Suprapubic skin (tissue), 4 donors: ENCODE measurements at places on chromosomes 7 and 10. TPM values are rescaled to one million over a fixed set of nuclear protein-coding genes. Genes with fewer than 3 reads are reported as not detected.
A peak's percentile ranks its signal among the peaks of the same experiment; 100 is the strongest.

The CALD1 gene
- 97.2 TPM for total RNA-seq

The INMT gene
- total RNA-seq = 5.8 TPM

The SUN3 gene
- not detected for total RNA-seq

The HMX3 gene
- total RNA-seq = not detected

The ACSM6 gene
- total RNA-seq = 5.5 TPM

DNA sequence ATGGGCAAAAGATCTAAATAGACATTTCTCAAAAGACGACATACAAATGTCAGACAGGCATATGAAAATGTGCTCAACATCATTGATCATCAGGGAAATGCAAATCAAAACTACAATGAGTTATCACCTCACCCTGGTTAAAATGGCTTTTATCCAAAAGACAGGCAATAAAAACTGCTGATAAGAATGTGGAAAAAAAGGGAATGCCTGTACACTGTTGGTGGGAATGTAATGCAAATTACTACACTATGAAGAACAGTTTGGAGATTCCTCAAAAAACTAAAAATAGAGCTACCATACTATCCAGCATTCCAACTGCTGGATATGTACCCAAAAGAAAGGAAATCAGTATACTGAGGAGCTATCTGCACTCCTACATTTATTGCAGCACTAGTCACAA, 18.0 kb downstream of the GSDME start:
- H3K27me3 ChIP-seq = no peaks in the 10 kb centered on the region
- DNase-seq = no peak
- H3K36me3 ChIP-seq = no peaks in the 10 kb centered on the region
- H3K27ac ChIP-seq = no peak overlapping the region

DNA sequence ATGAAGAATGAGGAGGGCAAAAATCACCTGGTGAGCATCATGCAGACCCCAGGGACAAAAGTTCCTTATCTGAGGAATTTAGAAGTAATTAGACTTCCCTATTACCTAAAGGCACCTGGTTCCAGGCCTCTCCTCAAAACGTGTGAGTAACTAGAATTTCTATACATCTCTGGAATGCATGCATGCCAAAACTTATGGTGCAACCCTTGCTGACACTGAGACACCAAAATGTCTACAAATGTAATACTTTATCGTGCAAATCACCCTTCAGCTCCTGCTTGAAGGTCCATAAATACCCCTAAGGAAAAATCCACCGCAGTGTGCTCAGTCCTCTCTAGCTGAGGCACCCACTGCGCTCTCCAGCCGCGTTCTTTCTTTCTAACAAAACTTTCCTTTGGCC, 84.2 kb downstream of the PAXIP1 start:
- H3K27me3 ChIP-seq = peaks cover 24% of the 10 kb centered on the region
- peaks cover 12% of the 10 kb centered on the region for H3K4me1 ChIP-seq
- peak; percentile 1 for DNase-seq
- H3K27ac ChIP-seq = no peak overlapping the region
- no peaks in the 10 kb centered on the region for H3K36me3 ChIP-seq

GRCh38 chr10:103598654-103599115, 105.2 kb downstream of the NEURL1 start:
- DNase-seq = no peak
- H3K27me3 ChIP-seq = no peaks in the 10 kb centered on the region
- H3K27ac ChIP-seq = no peak overlapping the region

GRCh38 chr7:66734006-66734405, 6.5 kb upstream of the RABGEF1 start:
- no peaks in the 10 kb centered on the region for H3K27me3 ChIP-seq
- peaks cover 10% of the 10 kb centered on the region for H3K36me3 ChIP-seq
- DNase-seq = no peak
- no peak overlapping the region for H3K27ac ChIP-seq
- peaks cover 6% of the 10 kb centered on the region for H3K4me1 ChIP-seq
- no peak overlapping the region for H3K4me3 ChIP-seq

DNA sequence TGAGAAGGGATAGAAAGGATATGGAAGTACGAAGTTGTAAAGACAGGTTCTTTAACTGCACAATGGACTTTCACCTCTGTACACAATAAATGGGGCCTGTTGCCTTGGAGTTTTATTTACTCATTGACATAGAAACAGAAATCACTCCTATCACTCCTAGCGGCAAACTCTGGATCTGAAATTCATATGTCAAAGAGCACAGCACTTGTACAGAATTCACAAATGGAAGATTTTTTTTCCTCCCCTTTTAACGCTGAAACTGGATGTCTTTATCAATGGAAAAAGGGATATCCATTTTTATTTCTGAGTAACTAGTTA, 18.2 kb downstream of the NT5C3A start:
- no peaks in the 10 kb centered on the region for H3K36me3 ChIP-seq
- no peak for DNase-seq
- H3K27me3 ChIP-seq = no peaks in the 10 kb centered on the region
- H3K27ac ChIP-seq = peak overlapping the region; percentile 62

- peaks cover 8% of the 10 kb centered on the region for H3K4me1 ChIP-seq
- DNase-seq = no peak
- H3K4me3 ChIP-seq = no peak overlapping the region
- H3K27ac ChIP-seq = peak overlapping the region; percentile 68
- no peaks in the 10 kb centered on the region for H3K27me3 ChIP-seq
Observed at GRCh38 chr7:156984174-156984891, 26.1 kb downstream of the MNX1 start.

GRCh38 chr7:139125657-139126056, 16.1 kb upstream of the ZC3HAV1 start:
- H3K4me3 ChIP-seq = no peak overlapping the region
- H3K27me3 ChIP-seq = peaks cover 14% of the 10 kb centered on the region
- H3K4me1 ChIP-seq = no peaks in the 10 kb centered on the region
- H3K36me3 ChIP-seq = no peaks in the 10 kb centered on the region
- DNase-seq = no peak
- H3K27ac ChIP-seq = no peak overlapping the region

DNA sequence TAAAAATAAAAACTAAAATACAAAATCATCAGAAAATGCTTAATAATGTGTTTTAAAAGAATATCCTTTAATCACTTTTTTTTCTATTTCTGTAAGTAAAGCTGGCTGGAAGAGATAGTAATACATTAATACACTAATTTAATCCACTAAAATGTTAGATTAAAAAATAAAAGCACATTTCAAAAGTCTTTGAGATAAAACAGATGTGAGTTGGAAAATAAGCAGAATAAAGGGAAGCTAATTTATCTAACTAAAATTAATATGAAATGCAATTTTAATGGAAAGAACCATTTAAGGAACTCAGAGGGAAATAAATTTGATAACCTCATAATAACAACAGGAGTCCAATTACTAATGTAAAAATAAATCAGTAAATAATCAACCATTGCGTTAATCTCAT, 774.8 kb upstream of the MBL2 start:
- H3K36me3 ChIP-seq = no peaks in the 10 kb centered on the region
- no peak overlapping the region for H3K27ac ChIP-seq
- no peaks in the 10 kb centered on the region for H3K4me1 ChIP-seq
- no peaks in the 10 kb centered on the region for H3K27me3 ChIP-seq
- no peak overlapping the region for H3K4me3 ChIP-seq

DNA sequence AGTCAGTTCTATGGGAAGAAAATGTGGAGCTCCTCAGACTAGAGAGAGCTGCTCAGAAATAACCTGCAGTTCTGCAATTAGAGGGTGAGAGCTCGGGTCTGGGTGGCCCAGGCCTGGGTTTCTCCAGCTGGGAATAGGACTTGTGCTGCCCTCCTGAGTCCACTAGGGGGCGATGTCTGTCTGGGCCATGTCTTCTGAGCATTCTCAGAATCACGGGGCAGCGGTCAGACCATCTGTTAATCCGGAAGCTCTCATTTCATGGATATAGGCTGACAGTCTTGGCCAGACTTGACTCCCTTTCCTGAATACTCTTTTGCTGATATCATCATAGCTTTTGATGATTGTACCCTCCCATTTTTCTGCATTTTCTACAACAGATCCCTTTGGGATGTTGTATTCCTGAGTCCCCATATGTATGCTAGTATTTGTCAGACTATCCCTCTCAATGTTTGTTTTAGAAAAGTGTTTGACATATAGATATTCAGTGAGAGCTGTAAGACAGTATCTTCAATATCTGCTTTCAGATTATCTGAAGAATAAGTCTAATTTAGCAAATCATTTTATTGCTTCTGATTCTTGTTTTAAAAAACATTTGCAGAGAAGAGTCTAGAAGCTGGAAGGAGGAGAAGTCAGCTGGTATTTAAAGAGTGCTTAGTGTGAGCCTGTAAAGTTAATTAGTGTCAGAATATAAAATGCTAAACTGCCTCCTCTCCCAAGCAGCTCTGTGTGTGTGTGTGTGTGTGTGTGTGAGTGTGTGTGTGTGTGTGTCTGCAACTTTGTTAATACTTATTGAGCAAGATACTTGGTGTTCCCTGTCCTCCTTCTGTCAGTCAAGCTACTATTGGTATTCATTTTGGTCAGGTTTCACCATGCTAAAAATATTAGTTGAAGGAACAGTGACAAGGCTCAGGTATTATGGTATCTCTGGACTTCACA, 38.0 kb downstream of the STARD3NL start:
- H3K36me3 ChIP-seq = peaks cover 42% of the 10 kb centered on the region
- H3K4me1 ChIP-seq = peaks cover 15% of the 10 kb centered on the region
- H3K27me3 ChIP-seq = no peaks in the 10 kb centered on the region
- peak; percentile 82 for DNase-seq
- H3K27ac ChIP-seq = no peak overlapping the region
- no peak overlapping the region for H3K4me3 ChIP-seq

- H3K4me3 ChIP-seq = no peak overlapping the region
Observed at GRCh38 chr7:106901828-106902441, 36.9 kb downstream of the PIK3CG start.

DNA sequence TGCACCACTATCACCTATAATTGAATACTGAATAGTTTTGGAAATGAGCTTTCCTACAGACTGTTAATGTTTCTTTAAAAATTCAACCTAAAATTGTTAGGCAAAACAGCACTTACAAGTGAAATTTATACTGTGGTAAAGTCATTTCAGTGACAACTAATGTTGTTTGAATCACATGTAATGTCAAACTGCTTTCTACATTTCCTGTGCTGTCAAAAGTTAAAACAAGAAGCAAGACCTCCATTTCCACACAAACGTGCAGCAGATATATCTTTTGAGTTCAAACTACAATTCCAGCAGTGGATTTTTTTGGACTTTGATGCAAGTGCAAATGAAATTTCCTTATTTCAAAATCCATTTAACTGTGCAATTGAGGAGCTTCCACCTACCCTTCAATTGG, 199.8 kb downstream of the RNLS start:
- H3K4me3 ChIP-seq = no peak overlapping the region
- H3K27ac ChIP-seq = no peak overlapping the region
- DNase-seq = no peak

DNA sequence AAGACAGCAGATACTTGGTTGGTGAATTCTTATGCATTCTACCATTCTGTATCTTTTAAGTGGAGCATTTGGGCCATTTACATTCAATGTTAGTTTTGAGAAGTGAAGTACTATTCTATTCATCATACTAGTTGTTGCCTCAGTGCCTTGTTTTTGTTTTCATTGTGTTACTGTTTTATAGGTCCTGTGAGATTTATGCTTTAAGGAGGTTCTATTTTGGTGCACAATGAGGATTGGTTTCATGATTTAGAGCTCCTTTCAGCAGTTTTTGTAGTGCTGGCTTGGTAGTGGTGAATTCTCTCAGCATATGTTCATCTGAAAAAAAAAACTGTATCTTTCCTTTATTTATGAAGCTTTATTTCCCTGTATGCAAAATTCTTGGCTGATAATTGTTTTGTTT, 23.3 kb upstream of the WNT2 start:
- H3K4me1 ChIP-seq = no peaks in the 10 kb centered on the region
- H3K27me3 ChIP-seq = no peaks in the 10 kb centered on the region
- H3K4me3 ChIP-seq = no peak overlapping the region

GRCh38 chr7:82397879-82398524, 45.6 kb downstream of the CACNA2D1 start:
- no peak overlapping the region for H3K4me3 ChIP-seq
- no peaks in the 10 kb centered on the region for H3K27me3 ChIP-seq

DNA sequence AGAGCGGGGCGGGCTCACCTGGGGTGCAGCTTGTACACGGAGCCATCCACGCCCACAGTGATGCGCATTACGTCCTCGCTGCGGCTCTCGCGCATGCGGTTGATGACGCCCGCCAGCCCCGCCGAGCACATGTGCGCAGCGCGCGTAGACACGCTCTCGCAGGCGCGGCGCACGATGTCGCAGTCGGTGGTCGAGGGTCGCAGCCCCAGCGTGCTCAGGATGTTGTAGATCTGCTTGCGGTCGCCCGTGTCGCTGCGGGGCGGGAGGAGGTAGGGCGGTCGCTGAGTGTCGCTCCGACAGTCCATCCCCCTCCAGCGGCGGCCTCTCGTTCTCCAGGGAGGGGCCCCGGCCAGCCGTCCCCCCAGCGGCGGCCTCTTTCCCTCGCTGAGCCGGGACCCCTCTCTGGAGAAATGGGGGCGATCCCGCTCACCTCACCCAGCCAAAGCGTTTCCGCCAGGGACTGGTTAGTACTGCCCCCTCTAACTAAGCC, 4.4 kb upstream of the MYL7 start:
- no peaks in the 10 kb centered on the region for H3K27me3 ChIP-seq
- H3K4me3 ChIP-seq = peak overlapping the region; percentile 45
- peaks cover 15% of the 10 kb centered on the region for H3K4me1 ChIP-seq
- H3K27ac ChIP-seq = no peak overlapping the region
- no peaks in the 10 kb centered on the region for H3K36me3 ChIP-seq

- H3K27ac ChIP-seq = no peak overlapping the region
- DNase-seq = no peak
- H3K27me3 ChIP-seq = no peaks in the 10 kb centered on the region
- H3K4me3 ChIP-seq = no peak overlapping the region
- H3K36me3 ChIP-seq = no peaks in the 10 kb centered on the region
Observed at GRCh38 chr7:154777489-154777888, 225.4 kb downstream of the PAXIP1 start.

DNA sequence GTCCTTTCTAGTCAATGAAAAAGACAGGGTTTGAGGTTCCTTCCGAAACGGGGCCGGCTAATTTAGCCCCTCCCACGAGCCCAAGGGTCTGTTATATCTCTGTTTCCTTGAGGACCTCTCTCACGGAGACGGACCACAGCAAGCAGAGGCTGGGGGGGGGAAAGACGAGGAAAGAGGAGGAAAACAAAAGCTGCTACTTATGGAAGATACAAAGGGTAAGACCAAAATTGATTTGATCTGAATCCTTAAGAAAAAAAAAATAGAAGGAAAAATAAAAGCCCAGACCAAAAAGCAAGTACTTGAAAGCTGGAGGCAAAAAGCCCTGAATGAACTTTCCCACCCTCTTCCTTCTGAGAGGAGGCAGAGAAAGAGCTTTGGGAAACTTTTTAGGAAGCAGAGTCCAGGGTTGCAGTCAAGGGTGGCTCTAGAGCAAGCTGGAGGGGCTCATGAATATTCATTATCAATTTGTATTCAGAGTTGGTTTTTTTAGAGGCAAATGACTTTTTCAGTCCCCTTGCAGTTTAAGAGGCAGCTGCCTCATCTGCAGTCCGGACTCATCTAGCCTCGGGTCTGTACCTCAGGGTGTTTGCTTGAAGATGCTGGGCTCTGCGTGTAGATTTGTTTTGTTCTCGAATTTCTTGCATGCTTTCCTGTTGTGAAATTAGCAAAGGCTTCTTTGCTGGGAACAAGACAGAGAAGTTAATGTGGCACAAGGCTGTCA, at the start of gene ENTPD1:
ENTPD1 (plus strand) TSS at position 123 of the 721 bp plus-strand sequence; CDS start at position 200, 77 bp downstream.
- H3K27ac ChIP-seq = peak within 1 kb of the TSS; percentile 55
- H3K27me3 ChIP-seq = no peaks in the 10 kb centered on the region
- H3K4me1 ChIP-seq = peaks cover 4% of the 10 kb centered on the region
- DNase-seq = no peak
- peak within 1 kb of the TSS; percentile 33 for H3K4me3 ChIP-seq
- H3K36me3 ChIP-seq = no peaks in the 10 kb centered on the region

GRCh38 chr7:40808378-40808942, 673.7 kb downstream of the SUGCT start:
- H3K4me3 ChIP-seq = no peak overlapping the region
- H3K27me3 ChIP-seq = no peaks in the 10 kb centered on the region
- DNase-seq = no peak
